ENCODE measurements at places on chromosomes 4 and X.
A peak's percentile ranks its signal among the peaks of the same experiment; 100 is the strongest.

GRCh38 chr4:65241257-65241997, 428.9 kb downstream of the EPHA5 start:
- DNase-seq: no peak

GRCh38 chr4:154560824-154561231, 2.0 kb upstream of the FGB start:
- no peak for DNase-seq

- DNase-seq: no peak
These were observed 229.9 kb upstream of the UGT8 start for GRCh38 chr4:114368751-114369150.

GRCh38 chr4:61373901-61374440, 173.8 kb downstream of the ADGRL3 start:
- no peak for DNase-seq

DNA sequence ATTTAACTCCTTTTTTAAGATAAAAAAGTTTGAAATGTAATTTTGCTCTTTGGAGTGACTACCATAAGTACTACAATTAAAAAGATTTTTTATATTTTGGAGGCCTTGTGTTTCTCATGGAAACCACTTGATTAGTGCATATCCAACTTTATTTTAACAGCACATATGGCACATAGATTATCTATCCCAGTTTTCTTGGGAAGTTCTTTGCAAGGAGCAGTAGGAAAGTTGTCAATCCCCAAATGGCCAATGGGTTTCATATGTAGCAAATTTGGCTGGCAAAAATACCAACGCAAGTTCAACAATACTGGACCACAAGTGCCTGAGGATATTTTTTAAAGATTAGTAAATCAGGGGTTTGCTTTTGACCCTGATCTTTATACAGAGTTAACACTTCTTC, 15.4 kb upstream of the ANTXR2 start:
- DNase-seq: no peak

DNA sequence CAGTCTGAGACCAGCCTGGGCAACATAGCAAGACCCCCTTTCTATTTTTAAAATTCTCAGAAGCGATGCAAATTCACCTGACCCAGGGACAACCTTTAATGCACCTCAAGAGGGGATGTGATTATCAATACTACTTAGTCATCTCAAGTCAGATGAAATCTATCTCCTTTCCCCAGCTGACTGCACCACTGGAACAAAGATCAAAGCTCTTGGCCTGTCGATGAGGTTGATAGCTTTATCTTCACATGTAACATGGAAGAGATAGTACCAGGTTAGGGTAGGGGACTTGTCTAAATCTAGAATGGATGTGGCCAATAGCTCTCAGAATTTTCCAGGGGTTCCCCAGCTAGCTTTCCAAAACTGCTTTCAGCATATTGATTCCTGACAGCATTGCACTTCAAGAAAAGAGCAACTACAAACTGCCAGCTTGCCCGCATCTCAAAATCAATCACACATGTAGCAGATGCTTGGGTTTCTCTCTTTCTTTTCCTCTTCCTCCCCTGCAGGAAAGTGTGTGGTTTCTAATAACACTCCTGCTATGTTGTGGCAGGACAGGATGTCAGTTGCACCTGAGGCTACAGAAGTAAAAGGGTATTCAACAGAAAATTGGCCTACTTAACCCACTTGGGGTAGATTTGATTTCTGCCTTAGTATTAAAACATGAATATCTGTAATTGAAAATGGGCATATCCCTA, 12.2 kb upstream of the TMEM164 start:
- DNase-seq: no peak

DNA sequence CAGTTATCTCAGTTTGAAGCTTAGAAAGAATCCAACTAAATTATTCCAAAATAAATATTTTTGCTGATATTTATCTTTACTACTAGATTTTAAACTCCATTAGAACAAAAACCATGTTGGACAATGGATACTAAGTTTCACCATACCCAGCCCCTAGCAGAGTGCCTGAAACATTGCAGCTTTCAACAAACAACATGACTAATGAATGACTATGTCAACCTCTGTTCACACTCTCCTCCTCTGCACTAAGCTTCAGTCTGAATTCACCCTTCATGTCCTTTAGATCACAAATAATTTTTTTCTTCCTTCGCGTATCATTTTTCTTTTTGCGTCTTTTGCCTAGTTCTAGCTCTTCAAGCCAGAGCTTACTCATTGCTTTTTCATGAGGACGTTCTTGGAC, 315.2 kb downstream of the PCDH10 start:
- DNase-seq: no peak

GRCh38 chr4:126742048-126742447, 890.7 kb upstream of the INTU start:
- no peak for DNase-seq

- no peak for DNase-seq
These were observed 51.8 kb downstream of the STX18 start for GRCh38 chr4:4490041-4490440.

GRCh38 chr4:180398564-180398963, 1844.6 kb upstream of the TENM3 start:
- DNase-seq: no peak

- no peak for DNase-seq
These were observed 4.2 kb downstream of the GSTCD start for GRCh38 chr4:105712766-105713165.

- no peak for DNase-seq
These were observed 39.6 kb downstream of the RUFY3 start for GRCh38 chr4:70761276-70761816.

DNA sequence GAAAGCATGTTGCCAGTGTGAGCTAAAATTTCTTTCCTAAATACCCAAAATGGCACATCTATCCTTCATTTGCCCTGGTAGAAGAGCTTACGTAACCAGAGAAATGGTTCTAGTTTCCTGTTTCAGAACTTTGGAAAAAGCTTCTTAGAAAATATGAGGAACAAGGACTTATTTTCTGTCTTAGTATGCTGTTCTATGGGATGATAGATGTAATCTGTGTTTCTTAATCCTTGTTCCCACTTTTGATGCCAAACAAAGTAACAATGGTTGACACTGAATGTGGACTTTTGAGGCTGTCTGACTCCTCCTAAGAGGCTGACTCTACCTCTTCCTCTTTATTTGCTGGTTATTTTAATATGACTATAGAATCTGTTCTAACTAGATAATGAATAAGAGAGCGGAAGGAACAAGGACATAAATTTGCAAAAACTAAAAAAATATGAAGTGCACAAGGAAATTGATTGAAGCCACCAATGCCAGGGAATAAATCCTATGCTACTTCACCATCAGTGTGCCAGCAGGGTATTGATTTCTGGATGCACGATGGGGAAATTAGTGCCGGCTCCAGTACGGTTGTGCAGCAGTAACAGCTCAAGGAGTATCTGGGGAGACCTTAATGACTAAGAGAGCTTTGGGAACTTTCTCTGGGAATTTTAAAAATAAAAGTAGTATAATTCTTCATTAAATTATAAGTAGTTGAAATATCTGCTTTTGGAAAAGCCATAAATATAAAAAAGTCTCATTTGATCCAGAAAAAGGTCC, 39.4 kb upstream of the TET2 start:
- DNase-seq: no peak

GRCh38 chr4:189838821-189839497, 101.7 kb upstream of the FRG1 start:
- DNase-seq: no peak

GRCh38 chrX:47644557-47645091, 5.7 kb downstream of the ELK1 start:
- DNase-seq: no peak

- DNase-seq: no peak
These were observed 514.2 kb upstream of the DIPK2B start for GRCh38 chrX:45714866-45715265.

- no peak for DNase-seq
These were observed 72.9 kb downstream of the YIPF6 start for GRCh38 chrX:68571610-68572311.

- DNase-seq: no peak
These were observed 17.7 kb downstream of the SPON2 start for GRCh38 chr4:1154523-1155182.

DNA sequence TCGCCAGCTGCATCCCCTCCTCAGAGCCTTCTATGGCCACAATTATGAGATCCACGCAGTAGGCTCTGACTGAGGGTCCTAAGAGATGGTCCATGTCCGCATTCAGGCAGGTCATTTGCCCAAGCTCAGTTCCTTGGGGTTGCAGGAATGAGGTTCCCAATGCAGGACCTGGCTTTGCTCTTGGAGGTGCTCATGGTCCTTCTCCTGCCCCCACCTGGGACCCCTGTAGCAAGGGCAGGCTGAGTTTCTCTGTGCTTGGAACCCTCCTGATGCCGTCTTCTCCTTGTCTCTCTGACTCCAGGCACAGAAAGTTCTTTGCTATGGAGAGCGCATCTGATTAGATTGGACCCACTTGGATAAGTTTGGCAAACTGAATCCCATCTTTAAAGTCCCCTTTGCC, 16.5 kb upstream of the SHOX start:
- no peak for DNase-seq

DNA sequence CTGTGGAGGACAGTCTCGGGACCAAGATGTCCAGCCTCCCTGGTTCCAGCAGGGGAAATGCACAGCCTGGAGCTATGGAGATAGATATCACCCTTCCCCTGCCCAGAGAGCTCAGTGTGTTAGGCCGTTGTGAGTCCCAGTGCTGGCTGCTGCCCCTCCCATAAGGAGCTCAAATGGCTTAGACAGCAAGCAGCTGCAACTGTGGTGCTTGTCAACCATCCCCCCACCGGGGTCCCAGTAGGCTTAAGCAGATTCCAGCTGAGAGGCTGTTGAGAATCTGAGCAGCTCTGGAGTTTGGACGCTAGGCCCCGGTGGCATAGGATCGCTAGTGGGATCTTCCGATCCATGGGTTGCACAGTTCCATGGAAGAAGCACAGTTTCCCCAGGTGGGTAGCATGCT, 181.8 kb upstream of the POF1B start:
- DNase-seq: no peak

DNA sequence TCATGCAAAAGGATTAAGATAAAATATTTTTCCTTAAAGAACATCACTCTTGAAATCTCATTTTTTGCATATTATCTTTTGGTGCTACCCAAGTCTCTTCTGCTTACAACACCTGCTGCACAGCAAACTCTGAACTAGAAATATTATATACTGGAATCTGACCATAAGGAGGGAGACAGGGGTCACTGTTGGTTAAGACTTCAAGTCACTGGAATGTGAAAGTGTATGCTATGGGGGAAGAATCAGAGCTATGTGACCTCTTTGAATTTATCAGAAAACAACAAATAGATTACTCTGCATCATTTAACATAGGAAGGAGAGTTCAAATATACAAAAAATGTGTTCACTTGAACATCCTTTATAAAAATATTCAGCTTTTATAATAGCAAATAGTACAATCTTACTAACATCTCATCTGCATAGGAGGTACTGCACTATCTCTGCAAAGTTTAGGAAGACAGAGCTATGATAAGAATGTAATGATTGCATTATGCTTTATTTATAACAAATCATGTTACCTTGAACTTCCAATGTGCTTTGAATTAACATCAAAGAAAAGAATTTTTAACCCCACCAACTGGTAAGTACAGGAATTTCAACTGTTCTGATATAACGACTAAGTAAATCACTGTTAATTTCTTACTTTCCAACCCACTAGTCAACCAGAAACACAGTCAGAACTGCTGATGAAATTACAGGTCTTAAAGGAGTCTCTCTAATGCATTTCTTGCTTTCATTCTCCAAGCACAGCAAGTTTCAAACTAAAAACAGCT, 69.8 kb downstream of the ZNF827 start:
- DNase-seq: no peak

GRCh38 chr4:184448821-184449220, 25.5 kb downstream of the IRF2 start:
- DNase-seq: peak; percentile 68

DNA sequence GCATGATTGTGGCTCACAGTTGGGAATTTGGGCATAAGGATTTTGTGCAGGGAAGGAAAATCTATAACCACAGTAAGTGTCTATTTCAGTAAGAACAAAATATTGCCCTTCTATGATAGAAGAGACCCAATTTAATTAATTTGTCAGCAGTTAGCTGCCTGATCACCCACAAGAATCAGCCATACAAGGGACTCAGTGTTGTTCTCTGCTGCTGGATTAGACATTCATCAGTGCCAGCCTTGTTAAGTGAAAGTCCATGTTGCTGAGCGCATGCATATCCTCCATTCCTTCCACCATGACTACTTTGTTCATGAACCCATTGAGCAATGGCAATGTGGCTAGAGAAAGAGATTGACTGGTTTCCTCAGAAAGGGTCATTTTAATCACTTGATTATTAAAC, 125.3 kb upstream of the PDHA2 start:
- DNase-seq: no peak

DNA sequence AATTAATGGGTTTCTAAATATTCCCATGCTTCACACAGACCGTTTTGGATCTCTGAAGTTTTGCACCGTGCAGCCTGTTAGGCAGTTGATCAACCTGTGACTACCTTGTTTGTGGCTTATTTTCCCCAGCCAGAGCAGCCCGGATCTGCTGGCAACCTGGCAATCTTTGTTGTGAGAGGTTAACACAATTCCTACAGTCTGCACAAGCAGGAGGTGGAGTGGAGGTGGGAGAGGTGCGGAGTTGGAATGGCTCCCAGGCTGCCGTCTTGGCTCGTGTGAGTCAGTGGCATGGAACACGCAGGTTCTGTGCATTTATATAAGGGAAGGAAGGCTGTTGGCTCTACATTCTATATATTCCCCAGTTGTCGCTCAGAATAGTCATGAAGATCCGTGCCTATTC, 70.9 kb upstream of the STOX2 start:
- DNase-seq: no peak

DNA sequence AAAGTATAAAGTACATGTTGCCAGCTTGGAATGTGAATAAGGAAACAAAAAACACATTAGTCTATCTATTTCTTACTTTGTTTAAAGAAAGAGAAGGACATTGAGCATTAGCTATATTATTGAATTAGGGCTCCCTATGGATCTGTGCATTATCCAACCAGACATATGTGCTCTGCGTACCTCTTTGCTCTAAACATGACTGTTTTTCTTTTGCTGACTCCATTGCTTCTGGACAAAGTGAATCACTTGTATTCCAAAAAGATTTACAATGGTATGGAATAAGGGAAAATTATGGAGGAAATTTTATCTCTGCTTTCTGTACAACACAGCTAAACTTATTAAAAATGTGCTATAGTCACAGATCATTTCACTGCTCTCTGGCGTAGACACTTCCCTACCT, 727.8 kb upstream of the LCORL start:
- no peak for DNase-seq

GRCh38 chr4:83115656-83116285, 1.2 kb upstream of the PLAC8 start:
- no peak for DNase-seq

- DNase-seq: no peak
These were observed 64.4 kb downstream of the ASMT start for GRCh38 chrX:1679238-1679637.
